Stimulated activated CD4-positive, alpha-beta T cell treated with anti-CD3 and anti-CD28 coated beads, Interleukin-2, amount 100 ng/mL, for 24 hours (primary cell): ENCODE measurements at places on chromosomes 2 and 18.
A peak's percentile ranks its signal among the peaks of the same experiment; 100 is the strongest.

- DNase-seq, result no peak
These were observed 8.2 kb downstream of the CAPN10 start for GRCh38 chr2:240594511-240595380.

- DNase-seq, result no peak
These were observed 157.1 kb upstream of the LRRTM1 start for GRCh38 chr2:80461505-80462197.

- DNase-seq, result no peak
These were observed 104.8 kb downstream of the CABLES1 start for GRCh38 chr18:23239885-23240608.

DNA sequence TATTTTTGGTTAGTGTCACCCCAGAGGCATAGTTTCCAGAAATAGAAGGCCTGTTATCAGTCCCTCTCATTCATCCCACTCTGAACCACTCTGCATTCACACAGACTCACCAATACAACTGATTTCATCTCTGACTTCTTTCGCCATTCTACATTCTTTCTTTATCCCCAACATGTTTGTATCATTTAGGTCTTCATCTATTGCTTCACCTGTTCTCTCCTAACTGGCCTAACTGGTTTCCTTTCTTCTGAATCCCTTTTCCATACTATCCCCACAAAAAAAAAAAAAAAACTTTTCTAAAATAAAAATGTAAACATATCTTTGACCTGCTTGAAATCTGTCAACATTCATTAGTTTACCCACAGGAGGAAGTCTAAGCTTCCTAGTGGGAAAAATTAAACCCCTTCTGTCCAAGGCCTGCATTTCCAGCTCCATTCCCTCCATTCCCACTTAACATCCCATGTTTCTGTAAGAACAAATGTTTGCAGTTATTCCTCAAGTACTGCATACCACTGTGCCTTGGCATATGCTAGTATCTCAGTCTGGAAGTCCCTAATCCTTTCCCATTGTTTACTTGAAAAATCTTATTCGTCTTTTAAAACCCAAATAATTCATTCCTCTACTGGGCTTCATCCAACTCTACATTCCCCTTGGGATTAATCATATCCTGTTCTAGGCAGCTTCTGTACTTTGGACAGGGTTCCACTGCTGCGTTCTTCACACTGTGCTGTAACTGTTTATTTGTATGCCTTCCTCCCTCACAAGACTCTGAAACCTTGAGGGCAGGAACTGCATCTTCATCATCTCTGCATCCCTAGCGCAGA is 68.5 kb downstream of the FIGN start:
- no peak for DNase-seq

DNA sequence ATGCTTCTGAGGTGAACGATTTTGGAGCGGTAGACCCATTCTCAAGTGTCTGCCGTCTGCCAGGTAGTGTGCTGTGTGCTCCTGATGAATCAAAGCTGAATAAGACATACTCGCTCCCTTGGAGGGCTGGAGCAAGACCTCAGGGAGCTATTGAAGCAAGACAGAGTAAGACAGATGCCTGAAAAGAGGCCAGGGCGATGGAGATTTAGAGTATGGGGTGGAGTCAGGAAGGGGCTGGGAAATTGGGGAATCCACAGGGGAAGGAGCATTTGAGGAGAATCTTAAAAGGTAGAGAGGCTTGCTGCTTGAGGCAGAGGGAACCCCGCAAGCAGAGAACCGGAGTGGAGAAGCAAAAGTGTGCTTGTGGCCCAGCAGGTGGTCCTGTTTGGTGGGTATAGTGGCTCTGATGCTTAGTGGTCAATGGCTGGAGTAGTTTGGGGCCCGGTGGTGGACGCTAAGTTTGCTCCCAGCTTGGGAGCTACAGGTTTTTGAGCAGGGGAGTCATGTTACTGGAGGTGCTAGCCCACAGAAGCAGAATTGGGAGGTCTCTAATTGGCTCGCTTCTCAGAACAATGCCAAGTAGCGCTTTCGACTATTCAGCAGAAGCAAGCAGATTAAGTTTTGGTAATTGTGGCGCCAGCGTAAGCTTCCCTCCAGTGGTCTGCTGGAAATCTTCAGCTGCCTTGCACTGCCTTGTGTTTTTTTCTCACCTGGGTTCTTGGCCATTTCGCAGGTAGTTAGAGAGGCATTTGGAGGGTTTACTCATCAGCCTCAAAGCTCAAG is 2.0 kb downstream of the CNNM4 start:
- peak; percentile 10 for DNase-seq

DNA sequence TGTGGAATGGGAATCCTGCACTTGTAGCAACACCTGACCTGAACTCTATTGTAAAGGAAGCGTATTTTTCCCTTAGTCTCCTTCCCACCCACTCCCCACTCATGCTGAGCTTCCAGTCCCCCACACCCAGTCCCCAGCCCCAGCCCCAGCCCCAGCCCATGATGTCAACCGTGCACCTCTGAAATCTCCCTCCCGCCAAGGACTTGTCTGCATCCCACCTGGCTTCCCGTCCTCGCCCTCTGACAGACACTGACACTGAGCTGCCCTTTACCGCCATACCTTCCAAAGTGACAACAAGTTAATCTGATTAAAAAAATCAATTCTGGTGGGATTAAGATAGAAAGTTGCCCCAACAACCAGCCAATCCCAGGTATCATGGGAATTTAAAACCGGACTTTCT is 213.6 kb upstream of the CELF4 start:
- DNase-seq, result no peak

DNA sequence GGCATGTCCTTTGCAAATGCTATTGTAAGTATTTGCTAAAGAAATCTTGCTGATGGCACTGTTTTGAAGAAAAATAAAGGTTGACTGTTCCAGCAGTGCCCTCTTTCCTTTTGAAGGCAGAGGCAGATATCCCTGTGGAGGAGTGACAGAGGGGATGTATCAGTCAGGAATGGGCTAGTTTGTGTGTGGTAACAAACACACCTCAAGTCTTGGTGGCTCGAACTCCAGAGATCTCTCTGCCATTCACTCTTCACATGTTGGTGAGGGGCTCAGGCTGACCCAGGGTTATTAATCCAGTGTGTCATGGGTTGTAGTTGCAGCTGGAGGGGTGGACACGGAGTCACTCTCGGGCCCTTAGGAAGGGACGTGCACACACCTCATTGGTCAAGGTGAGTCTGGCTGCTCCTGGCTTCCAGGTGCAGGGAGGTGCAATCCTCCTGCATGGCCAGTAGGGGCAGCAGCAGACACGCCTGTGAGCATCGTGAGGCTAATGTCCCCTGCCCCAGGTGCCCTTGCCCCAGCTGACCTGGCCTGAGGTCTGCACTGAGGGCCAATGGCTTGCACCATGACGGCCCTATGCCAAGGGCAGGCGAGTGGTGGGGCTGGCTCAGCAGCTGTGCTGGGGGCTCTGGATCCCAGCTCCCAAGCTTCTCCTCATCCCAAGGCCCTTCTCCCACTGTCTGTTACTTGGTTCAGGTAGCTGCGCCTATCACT is 146.5 kb downstream of the ASB1 start:
- no peak for DNase-seq

GRCh38 chr2:72576861-72577260 is 249.0 kb downstream of the EXOC6B start:
- DNase-seq, result no peak

DNA sequence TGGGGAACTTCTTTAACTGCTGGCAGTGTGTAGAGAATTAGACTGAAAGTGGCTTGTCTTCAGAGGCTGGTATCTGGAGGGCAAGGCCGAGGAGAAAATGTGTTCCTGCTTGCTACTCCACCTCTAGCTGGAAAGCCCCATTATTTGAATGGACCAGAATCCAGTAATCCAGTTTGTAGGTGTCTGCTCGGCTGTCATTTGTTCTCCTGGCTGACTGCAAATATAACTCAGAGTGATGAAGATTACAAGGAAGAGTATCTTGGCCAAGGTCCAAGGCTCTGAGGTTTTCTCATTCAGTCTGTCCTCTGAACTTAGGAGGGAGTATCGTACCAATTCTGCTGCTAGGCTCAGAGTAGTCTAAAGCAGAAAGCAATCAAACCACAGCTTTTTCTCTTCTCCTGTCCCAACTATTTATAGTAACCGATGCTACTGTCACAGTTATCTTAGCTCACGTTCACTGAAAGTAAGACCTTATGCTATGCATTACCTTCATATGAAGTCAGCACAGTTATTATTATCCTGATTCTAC is 228.6 kb downstream of the SETBP1 start:
- no peak for DNase-seq

GRCh38 chr18:69866212-69866611 is 81.5 kb downstream of the CD226 start:
- no peak for DNase-seq

DNA sequence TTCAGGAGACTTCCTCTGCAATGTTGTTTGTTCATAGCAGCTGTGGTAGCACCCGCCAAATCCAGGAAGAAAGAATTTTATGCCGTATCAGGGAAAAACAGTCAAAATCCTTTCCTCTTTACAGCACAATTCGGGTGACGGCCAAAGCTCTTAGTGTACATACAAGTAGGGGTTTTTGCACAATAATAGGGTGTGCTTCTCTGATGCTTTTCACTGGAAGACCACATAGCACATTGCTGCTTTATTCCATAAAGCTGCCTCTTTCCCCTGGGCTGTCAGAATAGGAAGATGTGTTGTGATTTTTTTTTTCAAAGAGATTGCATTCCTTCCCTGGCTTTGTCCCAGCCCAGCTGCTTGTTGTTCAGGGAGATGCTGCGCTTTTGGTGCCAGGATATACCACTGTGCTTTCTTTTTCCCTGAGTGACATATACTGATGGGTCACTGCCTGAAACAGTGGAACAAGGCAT is 27.2 kb upstream of the LANCL1 start:
- no peak for DNase-seq

GRCh38 chr2:119249311-119249710 is 25.7 kb downstream of the STEAP3 start:
- DNase-seq, result no peak

GRCh38 chr2:216033403-216033802 is 20.1 kb upstream of the MREG start:
- no peak for DNase-seq

- no peak for DNase-seq
These were observed 230.3 kb upstream of the TRIB2 start for GRCh38 chr2:12486205-12487118.

GRCh38 chr2:169790581-169790980 is 8.1 kb upstream of the SSB start:
- no peak for DNase-seq

DNA sequence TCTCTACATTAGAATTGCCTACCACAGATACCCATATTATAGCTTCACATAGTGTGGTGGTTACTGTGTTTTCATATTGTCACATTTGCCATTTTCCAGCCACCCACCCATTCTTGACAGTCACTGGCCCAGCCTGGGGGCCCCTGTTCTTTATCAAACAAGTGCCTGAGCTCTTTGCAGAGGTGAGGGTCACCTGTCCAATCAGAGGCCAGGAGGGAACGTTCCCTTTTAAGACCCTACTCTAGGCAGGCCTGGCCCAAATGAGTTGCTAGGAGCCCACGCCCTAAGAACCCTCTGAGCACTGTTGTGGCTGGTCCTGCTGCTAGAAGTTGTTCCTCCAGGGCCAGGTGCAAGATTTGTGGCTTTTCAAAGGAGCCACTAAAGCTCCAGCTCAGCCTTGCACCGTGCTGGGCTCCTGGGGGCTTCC is 5.2 kb downstream of the IL37 start:
- peak; percentile 21 for DNase-seq

DNA sequence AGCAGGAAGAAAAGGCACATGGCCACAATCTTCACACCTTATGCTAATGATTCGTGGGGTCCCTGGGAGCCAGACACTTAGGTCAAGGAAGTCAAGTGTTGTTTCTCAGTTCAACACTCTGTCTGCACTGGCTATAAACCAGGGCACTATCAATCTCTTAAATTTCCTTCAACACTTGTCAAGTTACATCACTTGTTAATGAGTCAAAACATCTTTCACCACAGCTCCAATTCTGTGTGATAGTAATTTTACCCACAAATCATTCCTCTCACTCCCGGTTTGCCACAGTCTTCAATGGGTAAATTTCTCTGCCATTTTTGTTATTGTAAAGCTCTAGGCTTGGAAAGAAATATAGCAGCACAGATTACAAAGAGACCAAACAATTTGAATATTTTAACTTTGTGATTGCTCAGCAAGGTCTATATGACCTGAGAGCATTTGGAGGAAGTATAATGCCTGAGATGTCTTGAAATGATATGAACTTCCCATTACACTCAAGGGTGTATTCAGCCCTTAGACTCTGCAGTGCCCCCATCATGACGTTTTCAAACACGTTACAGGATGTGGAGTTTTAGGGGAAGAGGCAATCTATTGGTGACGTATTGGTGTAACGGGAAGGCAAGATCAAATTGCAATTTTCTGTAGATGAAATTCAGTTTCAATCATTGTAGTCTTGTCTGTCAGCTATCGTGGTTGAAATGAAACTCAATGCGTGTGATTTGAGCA is 78.7 kb downstream of the ICOS start:
- no peak for DNase-seq
